Astrocyte (in vitro differentiated cells and primary cell): ENCODE measurements at places on chromosomes 11 and 22. TPM values are rescaled to one million over a fixed set of nuclear protein-coding genes. Genes with fewer than 3 reads are reported as not detected.

GRCh38 chr11:42707541-42707940 lies 604.3 kb upstream of the API5 start:
- DNase-seq, result no peak

- peak; percentile 9 for DNase-seq
Observed at GRCh38 chr11:15006139-15006759, 34.1 kb upstream of the CALCA start.

DNA sequence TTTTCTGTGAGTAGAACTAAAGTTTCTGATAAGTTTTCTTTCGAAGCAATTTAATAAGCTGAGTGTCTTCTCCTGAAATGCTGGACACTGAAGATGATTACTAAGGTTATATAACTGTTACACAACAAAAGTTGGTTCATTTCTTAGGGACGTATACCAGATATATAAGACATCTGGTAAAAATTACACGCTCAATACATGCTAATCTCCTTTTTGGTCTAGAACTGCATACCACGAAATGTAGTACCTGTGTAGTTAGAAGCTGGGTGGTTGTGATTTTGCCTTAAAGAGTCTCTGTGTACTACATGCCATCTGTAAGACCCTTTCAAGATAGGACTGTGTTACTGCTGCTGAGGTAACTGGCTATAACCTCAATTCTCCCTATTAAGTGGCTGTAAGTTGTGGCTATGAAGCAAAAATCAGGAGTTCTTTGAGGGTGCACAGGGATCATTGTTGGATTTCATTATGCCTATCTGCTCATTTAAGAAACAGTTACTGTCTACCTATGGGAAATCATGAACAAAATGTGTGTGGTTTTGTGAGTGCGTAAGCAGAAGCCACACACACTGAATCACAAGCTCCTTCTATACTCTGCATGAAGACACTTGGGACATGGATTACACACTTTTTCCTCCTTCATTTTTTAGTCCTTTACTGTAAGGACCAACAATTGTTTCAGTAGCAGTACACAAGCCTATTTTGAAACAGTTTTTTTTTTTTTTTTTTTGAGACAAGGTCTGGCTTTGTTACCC lies 195.9 kb downstream of the SWAP70 start:
- peak; percentile 79 for DNase-seq

- no peak for DNase-seq
Observed at GRCh38 chr11:86977441-86978050, 22.4 kb upstream of the FZD4 start.

LRFN4 gene
- 33.7 and 35.7 TPM in 2 replicates for total RNA-seq

TMEM126A gene
- 45.3 and 47.2 TPM in 2 replicates for total RNA-seq

MRGPRD gene
- not detected in 2 replicates for total RNA-seq

BEST1 gene
- 0.60 and 0.66 TPM in 2 replicates for total RNA-seq
